ENCODE measurements at places on chromosomes 4 and X. TPM values are rescaled to one million over a fixed set of nuclear protein-coding genes. Genes with fewer than 3 reads are reported as not detected.

The LNX1 gene
- total RNA-seq, result 10.1 TPM

The RPS3A gene
- 2,117 TPM for total RNA-seq

The SPANXN3 gene
- total RNA-seq, result not detected

The PIGA gene
- 6.5 TPM for total RNA-seq

The S100P gene
- total RNA-seq, result 0.40 TPM
